ENCODE measurements at places on chromosomes 3 and 15.

GRCh38 chr15:74165461-74165860 is 8.0 kb upstream of the ISLR start:
- no peak for DNase-seq

DNA sequence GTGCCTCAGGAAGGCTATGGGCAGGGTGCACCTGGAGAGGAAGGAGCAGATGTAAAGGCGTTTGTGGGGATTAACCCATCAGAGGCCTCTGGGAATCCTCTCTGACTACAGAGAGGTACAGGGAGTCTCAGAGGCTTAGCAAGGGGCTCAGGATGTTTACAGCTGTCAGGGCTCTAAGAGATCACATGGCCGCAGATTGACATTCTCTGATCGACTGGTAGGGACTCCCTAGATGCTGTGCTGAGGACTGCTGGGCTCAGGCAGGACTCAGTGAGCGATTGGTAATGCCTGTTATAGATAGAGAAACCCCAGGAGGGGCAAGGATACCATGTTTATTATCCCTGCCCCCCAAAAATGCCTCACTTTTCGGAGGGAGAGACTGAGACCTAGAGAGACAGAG is 103.5 kb downstream of the CORO2B start:
- no peak for DNase-seq

DNA sequence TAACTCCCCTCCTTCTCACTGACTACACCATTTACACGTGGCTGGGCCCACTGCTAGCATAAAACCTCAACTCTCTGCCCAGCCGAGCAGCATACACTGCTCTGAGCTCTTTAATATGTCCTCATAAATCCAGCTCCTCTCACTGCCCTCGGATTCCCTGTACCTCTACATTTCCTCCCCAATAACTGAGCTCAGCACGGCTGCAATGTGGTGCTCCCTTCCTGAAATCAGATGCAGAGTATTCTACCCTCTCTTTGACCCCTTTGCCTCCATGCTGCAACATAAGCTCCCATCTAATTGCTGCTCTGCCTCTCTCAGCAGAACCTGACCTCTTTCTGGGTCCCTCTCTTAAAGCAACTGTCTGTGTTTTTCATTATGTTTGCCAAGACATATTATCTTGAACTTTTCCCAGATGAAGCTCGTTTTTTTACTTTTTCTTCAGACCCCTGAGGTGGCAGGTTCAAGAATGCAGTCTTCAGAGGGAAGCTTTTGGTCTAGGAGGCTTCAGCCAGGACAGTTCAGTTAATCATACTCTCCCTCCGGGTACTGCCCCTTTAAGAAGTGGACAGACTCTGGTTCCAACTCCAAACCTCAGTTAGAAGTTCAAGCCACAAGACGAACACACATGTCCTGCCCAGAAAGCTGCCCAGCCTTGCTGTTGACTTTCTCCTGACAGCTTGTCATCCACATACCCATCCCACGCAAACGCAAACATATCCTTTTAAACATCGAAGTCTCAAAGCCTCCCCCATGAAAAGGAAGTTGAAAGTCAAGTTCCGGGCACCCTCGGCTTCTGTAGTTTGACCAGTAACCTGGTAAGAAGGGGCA is 81.1 kb upstream of the NEO1 start:
- DNase-seq, result no peak

GRCh38 chr15:76533995-76534394 is 197.4 kb downstream of the ISL2 start:
- DNase-seq, result no peak

DNA sequence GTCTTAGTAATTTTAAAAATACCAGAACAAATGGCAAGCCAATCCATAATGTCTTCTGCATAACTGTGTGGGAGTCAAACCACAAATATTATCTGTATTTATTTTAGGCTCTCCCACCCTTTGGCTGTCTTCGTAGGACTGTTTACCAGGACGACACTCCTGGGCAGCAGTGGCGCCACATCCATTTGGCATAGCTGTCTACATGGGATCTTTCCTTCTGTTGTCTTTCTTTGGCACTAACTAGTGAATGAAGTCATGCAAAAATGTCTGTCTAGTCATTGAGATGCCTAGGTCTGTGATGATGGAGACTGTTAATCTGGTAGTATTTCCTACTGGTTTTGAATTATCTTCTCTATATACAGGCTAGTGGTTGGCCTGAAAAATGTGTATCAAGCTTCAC is 54.0 kb upstream of the CHMP2B start:
- no peak for DNase-seq

GRCh38 chr3:32557640-32558352 is 12.9 kb downstream of the DYNC1LI1 start:
- DNase-seq, result no peak
